ENCODE measurements at places on chromosomes 7 and 10. TPM values are rescaled to one million over a fixed set of nuclear protein-coding genes. Genes with fewer than 3 reads are reported as not detected.

DNA sequence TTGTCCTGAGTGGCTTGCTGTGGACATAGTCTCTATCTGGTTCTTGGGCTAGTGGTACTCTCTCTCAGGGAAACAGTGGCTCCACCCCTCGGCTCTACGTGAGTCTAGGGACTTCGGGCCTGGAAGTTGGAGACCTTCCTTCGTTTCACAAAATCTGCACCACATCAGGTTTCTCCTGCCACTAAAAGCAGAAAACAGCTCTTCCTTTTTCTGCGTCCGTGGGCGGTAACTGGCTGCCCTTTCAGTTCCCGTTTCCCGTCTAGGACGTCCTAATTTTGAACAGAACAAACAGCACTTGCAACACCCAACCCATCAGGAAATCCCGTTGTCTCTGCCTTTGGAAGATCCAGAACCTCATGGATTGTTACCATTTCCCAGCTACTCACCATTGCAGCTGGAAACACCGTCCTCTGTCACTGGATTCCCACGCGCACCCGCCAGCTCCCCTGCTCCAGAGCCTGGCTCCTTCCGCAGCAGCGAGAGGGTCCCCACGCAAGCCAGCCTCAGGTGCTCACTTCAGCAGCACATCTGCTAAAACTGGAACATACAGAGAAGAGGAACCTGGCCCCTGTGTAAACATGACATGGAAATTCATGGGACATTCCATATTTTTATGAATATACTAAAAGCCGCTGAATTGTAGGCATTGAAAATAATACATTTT is 311.4 kb upstream of the AKR1E2 start:
- H3K27ac ChIP-seq = peak overlapping the region; percentile 46
- H3K4me1 ChIP-seq = peaks cover 7% of the 10 kb centered on the region
- H3K4me3 ChIP-seq = no peak overlapping the region
- peak; percentile 9 for DNase-seq
- H3K27me3 ChIP-seq = peaks cover 3% of the 10 kb centered on the region
- H3K36me3 ChIP-seq = no peaks in the 10 kb centered on the region

GRCh38 chr10:96319754-96320474 is 15.7 kb downstream of the DNTT start:
- no peak for DNase-seq
- no peak overlapping the region for H3K4me3 ChIP-seq
- no peaks in the 10 kb centered on the region for H3K36me3 ChIP-seq
- no peak overlapping the region for H3K27ac ChIP-seq
- H3K4me1 ChIP-seq = peaks cover 6% of the 10 kb centered on the region
- H3K27me3 ChIP-seq = no peaks in the 10 kb centered on the region

GRCh38 chr7:8063706-8064297 is 95.2 kb downstream of the GLCCI1 start:
- no peaks in the 10 kb centered on the region for H3K27me3 ChIP-seq
- DNase-seq = no peak
- no peak overlapping the region for H3K4me3 ChIP-seq
- no peaks in the 10 kb centered on the region for H3K36me3 ChIP-seq
- H3K4me1 ChIP-seq = no peaks in the 10 kb centered on the region
- no peak overlapping the region for H3K27ac ChIP-seq

GRCh38 chr7:110573862-110574528 is 516.9 kb upstream of the LRRN3 start:
- no peak for DNase-seq
- no peaks in the 10 kb centered on the region for H3K27me3 ChIP-seq
- H3K36me3 ChIP-seq = no peaks in the 10 kb centered on the region

DNA sequence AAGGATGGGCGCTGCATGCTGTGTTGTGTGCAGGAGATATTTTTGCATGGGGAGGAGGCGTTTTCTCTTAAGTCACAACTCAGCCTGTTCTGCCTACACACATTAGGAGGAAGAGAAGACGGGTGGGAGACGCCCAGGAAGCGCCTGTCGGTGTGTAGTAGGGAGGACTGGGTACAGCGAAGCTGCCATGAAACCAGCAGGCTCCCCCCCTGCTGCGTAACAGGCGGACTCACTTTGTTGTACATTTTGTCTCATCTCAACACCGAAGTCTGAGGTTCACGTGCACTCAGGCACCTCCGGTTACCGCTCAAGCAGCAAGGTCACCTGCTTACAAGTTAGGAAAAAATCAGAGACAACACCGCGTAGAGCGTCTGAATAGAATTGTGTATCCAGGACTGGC is 56.3 kb downstream of the CRTAC1 start:
- H3K4me1 ChIP-seq = peaks cover 9% of the 10 kb centered on the region
- H3K4me3 ChIP-seq = no peak overlapping the region
- no peaks in the 10 kb centered on the region for H3K36me3 ChIP-seq
- peaks cover 13% of the 10 kb centered on the region for H3K27me3 ChIP-seq
- DNase-seq = no peak

- no peaks in the 10 kb centered on the region for H3K36me3 ChIP-seq
- no peak overlapping the region for H3K4me3 ChIP-seq
- no peak overlapping the region for H3K27ac ChIP-seq
- no peaks in the 10 kb centered on the region for H3K27me3 ChIP-seq
- no peaks in the 10 kb centered on the region for H3K4me1 ChIP-seq
These were observed 38.3 kb downstream of the CAMK1D start for GRCh38 chr10:12387561-12388210.

- H3K4me3 ChIP-seq = no peak overlapping the region
- no peak for DNase-seq
These were observed 48.6 kb downstream of the MALSU1 start for GRCh38 chr7:23347682-23348180.

- no peak overlapping the region for H3K27ac ChIP-seq
- DNase-seq = peak; percentile 70
- peaks cover 72% of the 10 kb centered on the region for H3K4me1 ChIP-seq
- peaks cover 13% of the 10 kb centered on the region for H3K27me3 ChIP-seq
- H3K36me3 ChIP-seq = peaks cover 29% of the 10 kb centered on the region
These were observed 99.4 kb downstream of the CTBP2 start for GRCh38 chr10:125060826-125061556.

GRCh38 chr7:106855540-106856132 is 9.4 kb upstream of the PIK3CG start:
- no peak overlapping the region for H3K27ac ChIP-seq
- H3K4me3 ChIP-seq = no peak overlapping the region
- no peak for DNase-seq
- H3K4me1 ChIP-seq = no peaks in the 10 kb centered on the region

DNA sequence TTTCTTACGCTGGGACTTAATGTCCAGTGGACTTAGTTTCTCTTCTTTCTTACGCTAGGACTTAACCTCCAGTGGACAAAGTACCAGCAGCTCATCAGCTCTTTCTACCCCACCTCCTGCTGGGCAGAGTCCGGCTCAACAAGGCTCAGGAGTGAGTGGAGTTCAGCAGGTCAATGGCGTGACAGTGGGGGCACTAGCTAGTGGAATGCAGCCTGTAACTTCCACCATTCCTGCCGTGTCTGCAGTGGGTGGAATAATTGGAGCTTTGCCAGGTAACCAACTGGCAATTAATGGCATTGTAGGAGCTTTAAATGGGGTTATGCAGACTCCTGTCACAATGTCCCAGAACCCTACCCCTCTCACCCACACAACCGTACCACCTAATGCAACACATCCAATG is 199.7 kb downstream of the MLLT10 start:
- H3K36me3 ChIP-seq = peaks cover 25% of the 10 kb centered on the region
- H3K4me3 ChIP-seq = no peak overlapping the region
- no peak overlapping the region for H3K27ac ChIP-seq
- peaks cover 25% of the 10 kb centered on the region for H3K4me1 ChIP-seq

- H3K27me3 ChIP-seq = peaks cover 5% of the 10 kb centered on the region
- H3K4me1 ChIP-seq = peaks cover 3% of the 10 kb centered on the region
- no peak overlapping the region for H3K4me3 ChIP-seq
- no peaks in the 10 kb centered on the region for H3K36me3 ChIP-seq
- no peak for DNase-seq
- no peak overlapping the region for H3K27ac ChIP-seq
These were observed 109.8 kb upstream of the AGR3 start for GRCh38 chr7:16991551-16991950.

DNA sequence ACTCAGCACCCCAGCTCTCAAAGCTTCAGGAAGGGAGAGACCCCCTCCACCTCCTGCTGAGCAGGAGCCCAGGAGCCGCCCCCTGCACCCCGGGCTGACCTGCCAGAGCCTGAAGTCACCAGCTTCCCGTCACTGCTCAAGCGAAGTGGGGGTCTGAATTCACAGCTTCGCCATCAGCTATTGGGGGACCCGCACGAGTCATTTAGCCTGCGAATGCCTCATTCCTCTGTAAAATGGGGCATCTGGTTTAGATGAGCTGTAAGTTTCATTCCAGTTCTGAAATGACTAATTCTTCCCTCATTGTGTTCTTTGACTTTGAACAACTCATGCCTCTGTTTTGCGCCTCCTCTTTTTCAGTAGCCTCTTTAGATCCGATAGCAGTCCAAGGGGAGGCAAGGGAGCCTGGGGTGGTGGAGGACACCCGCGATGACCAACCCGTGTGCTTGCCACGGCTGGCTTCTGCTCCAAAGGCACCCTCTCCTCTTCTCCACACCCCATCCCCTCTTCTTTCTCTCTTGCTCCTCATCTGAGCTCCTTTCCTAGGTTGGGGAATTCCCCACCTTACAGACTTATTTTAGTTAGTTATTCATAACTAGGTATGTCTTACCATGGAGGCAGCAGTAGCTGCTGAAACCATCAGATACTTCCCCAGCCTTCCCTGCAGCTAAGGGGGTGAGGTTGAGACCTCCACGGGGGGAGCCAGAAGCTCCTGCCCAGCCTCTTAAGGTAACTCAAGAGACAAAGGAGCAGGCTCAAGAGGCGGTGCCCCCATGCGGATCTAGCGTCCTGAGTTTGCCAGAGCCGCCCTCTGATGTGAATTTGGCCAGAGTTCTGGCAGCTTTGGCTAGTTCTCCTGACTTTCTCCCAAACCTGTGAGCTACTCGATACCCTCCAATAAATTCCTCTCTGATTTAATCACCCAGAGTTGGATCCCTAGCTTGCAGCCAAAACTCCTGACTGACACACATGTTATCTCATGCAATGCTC is 47.7 kb downstream of the RBM17 start:
- no peak overlapping the region for H3K4me3 ChIP-seq
- peaks cover 1% of the 10 kb centered on the region for H3K4me1 ChIP-seq
- H3K27ac ChIP-seq = no peak overlapping the region
- H3K36me3 ChIP-seq = peaks cover 3% of the 10 kb centered on the region
- DNase-seq = no peak

GRCh38 chr10:70931168-70931815 is 42.9 kb upstream of the PCBD1 start:
- DNase-seq = no peak
- no peaks in the 10 kb centered on the region for H3K36me3 ChIP-seq
- H3K4me3 ChIP-seq = no peak overlapping the region
- peaks cover 9% of the 10 kb centered on the region for H3K27me3 ChIP-seq
- no peak overlapping the region for H3K27ac ChIP-seq

GRCh38 chr7:112790586-112791003 is 402 bp upstream of the TMEM168 start:
- no peak overlapping the region for H3K27ac ChIP-seq
- H3K27me3 ChIP-seq = peaks cover 4% of the 10 kb centered on the region
- no peaks in the 10 kb centered on the region for H3K36me3 ChIP-seq
- no peak for DNase-seq
- peaks cover 17% of the 10 kb centered on the region for H3K4me1 ChIP-seq
- H3K4me3 ChIP-seq = peak overlapping the region; percentile 94

DNA sequence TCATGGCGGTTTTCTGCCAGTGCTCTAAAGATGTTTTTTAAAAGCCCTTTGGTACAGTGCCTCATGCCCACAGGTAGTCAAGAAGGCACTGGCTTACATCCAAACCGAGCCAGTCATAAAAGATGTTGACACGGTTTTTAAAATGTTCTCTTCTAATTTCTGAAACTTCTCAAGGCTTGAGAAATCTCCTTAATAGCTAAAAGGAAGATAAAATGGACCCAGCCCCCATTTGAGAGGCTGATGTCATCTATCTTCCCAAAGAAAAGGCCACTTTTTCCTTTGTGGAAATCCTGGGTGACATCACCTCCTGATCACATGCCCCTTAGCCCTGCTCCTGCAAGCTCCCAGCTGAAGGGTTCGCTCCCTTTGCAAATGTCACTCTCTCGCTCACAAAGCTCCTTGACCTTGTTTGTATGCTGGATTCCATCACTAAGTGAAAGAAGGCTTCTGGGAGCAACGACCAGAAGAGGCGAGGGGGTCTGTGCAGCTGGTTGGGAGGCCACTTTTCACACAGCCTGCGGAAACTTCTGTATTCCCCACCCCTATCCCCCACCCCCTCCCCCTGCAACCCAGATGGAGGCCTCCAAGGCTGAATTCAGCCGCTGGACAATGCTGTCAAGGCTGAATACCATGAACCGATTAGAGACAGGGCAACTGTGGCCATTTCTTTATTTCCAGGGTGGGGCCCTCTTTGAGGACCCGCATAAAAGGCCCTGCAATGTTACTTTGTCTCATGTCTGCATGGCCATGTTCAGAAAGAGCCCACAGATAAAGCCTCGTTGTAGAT is 122.8 kb downstream of the CUBN start:
- H3K4me1 ChIP-seq = peaks cover 55% of the 10 kb centered on the region
- no peak for DNase-seq
- H3K4me3 ChIP-seq = peak overlapping the region; percentile 42
- H3K27ac ChIP-seq = peak overlapping the region; percentile 74
- peaks cover 49% of the 10 kb centered on the region for H3K36me3 ChIP-seq

- H3K27ac ChIP-seq = no peak overlapping the region
- no peak for DNase-seq
- no peak overlapping the region for H3K4me3 ChIP-seq
- H3K4me1 ChIP-seq = peaks cover 6% of the 10 kb centered on the region
These were observed 691.3 kb downstream of the KCNMA1 start for GRCh38 chr10:76946270-76946669.

DNA sequence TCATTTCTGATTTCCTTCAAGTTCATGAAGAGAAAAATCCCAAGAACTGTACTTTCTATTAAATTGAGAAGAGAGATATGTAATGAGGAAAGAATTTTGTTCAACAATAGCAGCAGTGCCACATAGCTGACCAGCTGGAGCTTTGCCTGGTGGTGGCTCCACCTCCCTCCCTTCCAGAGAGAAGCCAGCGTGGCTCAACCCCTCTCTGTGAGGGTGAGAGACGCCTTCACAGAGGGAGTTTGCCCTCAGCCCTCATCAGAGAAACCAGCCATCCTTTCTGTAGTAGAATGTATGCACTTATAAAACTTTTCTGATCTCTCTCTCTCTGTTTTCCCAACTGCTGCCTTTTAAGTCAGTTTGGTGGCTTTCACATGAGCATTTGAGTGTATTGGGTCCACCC is 20.5 kb upstream of the COL1A2 start:
- peak overlapping the region; percentile 78 for H3K27ac ChIP-seq
- H3K36me3 ChIP-seq = no peaks in the 10 kb centered on the region

DNA sequence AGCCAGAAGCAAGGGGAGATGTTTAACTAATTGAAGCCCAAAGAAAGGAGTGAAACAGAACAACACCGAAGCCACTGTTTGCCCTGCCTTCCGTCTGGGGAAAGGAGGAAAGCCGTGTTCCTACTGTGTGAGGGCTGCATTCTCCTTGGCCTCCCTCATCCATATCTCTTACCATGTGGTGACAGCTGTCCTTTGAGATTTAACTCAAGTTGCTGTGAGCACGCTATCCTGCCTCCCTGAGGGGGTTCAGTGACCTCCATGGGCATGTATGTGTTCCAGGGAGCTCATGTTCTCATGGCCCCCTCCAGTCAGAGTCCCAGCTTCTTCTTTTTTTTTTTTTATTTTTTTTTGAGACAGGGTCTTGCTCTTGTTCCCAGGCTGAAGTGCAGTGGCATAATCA is 26.2 kb upstream of the CRHR2 start:
- H3K27ac ChIP-seq = no peak overlapping the region
- H3K4me3 ChIP-seq = no peak overlapping the region

The CLCN1 gene
- not detected for total RNA-seq

The EBLN1 gene
- total RNA-seq = not detected

The DRGX gene
- total RNA-seq = not detected

The HOXA6 gene
- not detected for total RNA-seq

The MAT1A gene
- 0.64 TPM for total RNA-seq

The CCL24 gene
- not detected for total RNA-seq

The LRRN3 gene
- total RNA-seq = not detected
